ENCODE measurements at places on chromosomes 5 and 9.

DNA sequence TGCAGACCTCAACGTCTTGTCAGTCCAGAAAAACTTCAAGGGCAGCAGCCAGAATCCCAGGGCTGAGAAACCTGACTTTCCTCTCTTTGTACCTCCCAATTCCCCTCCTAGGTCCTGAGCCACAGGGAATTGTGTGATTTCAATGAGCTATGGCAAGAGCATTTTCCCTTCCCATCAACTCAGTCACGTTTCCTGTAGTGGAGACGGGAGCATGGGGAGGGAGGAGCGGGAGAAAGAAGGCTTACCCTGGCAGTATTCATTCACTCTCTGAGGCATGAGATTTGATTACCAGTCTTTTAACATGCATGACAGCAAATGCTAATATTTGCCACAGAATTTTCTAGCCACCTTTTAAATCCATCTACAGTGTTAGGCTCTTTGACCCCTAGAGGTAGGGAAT is 109.4 kb upstream of the TBCA start:
- no peak for DNase-seq

DNA sequence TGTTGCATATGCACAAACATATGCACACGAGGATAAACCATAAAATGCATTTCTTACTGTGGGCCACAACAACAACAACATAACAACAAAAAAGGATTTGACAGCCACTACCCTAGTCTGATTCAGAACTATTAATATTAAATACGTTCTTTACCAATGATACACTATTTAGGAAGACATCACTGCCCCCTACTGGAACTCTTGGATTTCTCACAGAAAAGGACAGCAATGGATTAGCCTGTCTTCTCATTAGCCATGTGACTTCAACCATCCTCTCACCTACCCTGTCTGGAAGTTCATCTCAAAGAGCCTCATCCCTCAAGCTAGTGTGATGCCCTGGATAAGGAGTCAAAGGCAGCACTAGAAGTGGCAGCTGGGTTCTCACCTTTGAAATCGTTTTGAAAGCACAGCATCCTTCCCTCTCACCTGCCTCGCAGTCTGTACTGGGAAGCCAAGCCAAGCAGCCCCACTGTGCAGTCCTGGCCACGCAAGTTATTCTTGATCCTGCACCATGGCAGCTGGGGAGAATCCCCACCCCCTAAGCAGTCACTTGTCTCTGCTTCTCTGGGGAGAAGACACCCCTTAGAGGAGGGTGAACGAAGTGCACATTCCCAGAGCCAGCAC is 64.6 kb downstream of the SH3TC2 start:
- DNase-seq, result no peak

GRCh38 chr9:28584542-28584941 is 1011.3 kb upstream of the C9orf72 start:
- DNase-seq, result no peak

- no peak for DNase-seq
These were observed 227.8 kb downstream of the NSG2 start for GRCh38 chr5:174273325-174273724.

DNA sequence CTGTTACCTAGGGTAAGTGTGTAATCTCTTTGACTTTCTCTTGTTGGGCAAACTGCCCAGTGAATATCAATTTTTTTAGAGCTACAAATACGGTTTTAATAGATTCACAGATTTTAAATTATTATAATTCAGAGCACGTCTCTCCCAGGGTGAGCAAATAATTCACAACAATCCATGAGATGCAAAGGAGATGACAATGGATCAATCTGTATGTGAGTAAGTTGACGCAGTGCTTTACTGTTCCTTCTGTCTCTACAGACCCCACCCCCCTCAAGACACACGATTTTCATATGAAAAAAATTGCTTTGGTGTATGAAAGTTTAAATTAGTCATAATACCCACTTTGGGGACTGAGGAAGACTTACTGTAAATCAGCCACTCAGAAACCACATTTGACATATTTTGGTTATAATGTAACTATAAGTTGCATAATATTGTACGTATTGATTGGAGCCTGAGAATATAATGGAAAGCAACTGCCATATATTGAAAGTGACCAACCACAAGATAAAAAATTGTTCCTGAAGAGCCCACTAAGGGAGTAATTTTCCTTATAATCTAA is 201.7 kb downstream of the BNC2 start:
- DNase-seq, result no peak

DNA sequence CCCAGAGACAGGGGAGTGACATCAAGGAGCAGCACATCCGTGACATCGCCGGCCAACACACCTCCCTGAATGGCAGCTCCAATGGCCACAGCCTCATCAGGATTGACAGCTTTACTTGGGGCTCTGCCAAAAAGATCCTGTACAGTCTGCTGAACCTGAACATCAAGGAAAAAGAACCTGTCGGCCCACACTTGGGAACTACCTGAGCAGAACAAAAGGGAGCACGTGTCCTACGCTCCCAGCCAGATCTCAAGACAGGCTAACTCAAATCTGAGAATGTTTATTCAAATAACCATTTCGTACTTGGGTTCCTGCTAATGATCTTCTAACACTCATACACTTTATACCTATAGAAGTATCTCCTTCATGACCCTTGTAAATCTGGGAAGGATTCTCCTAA is 15.3 kb downstream of the HSPA9 start:
- DNase-seq, result no peak

GRCh38 chr5:180786531-180787398 is 15.8 kb downstream of the MGAT1 start:
- DNase-seq, result peak; percentile 63

GRCh38 chr5:176389135-176390123 is 878 bp downstream of the HIGD2A start:
- DNase-seq, result no peak

DNA sequence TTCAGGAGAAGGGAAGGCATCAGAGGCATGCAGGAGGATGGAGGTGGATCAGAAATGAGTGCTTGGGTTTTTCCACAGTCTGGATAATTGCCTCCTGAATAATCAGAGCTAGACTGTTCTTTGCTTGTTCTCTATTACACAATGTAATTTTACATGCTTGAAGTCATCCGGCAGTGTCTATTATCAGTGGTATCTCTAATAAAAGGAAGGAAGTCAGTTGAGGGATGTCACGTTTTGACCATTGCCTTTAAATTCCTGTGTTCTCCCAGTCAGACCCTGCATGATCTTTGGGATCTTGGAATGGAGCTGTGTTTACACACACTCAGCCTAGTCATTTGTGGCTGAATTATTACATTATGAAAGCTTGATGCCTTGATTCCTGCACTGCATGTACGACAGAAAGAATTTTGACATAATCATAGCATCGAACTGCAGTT is 91.0 kb downstream of the PDE8B start:
- no peak for DNase-seq

DNA sequence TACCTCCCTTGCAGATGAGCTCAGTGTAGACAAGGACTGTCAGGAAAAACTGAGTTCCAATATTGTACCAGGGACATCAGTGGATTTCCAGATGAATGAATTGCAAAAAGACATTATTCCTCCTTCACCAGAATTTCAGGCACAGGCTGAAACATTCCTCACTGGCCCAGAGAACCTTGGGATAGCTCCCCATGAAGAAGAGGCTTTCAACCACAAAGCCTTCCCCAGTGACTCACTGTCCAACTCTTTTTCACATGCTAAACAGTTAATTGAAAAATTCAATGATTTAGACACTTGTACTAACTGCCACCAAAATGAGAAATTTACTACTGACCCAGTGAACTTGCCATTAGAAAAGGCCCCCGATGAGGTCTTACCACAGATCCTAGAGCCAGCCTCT is 144.5 kb downstream of the UNC13B start:
- no peak for DNase-seq

- DNase-seq, result no peak
These were observed 99.8 kb upstream of the SSBP2 start for GRCh38 chr5:81850501-81851357.

GRCh38 chr9:108696156-108696555 is 159.6 kb downstream of the ACTL7B start:
- no peak for DNase-seq

- DNase-seq, result no peak
These were observed 54.7 kb downstream of the SECISBP2 start for GRCh38 chr9:89372979-89373378.

DNA sequence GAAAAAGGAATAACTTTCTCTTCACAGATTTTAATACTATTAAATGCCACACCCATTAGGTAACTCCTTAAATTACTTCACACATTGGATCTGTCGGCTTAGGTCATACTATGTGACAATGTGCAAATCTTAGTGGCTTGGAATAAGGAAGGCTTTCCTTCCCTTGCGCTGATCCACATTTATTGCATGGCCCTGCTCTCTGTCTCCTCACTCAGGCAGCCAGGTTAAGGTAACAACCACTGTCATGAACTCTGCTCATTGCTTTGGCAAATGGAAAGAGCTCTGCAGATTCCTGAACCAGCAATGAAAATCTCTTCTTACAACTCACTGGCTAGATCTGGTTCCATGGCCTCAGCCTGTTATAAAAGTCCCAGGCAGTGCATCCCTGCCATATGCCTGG is 121.9 kb upstream of the NFIB start:
- no peak for DNase-seq

DNA sequence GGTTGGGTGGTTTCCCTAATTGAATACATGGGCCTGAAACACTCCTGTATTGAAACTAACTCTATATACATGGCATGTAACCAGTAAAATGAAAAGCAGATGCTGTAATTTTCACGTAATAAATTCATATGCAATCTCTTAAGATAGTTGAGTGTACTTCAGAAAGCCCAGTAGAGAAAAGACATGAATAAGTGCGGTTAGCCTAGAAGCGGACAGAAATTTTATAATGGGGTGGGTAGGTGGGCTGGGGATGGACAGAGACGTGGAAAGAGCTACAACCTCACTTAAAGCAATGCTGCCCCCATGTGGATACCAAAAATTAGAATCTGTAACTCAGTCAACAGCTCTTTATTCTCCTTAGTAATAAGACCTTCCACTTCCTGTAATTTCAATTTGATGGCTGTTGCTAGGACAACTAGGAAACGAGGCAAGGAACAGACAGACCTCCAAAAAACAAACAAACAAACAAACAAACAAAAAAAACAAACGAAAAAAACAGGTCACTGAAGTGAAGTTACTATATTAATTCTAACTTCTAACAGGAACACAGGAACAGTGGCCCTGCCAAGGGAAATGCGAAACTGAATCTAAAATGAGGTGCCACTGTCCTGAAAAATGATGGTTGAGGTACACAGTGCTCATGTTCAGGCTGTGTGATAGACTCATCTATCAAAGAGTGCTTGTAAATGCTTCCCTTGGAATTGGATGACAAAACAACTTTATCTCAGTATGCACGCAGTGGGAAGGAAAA is 103.4 kb upstream of the GNA14 start:
- no peak for DNase-seq

DNA sequence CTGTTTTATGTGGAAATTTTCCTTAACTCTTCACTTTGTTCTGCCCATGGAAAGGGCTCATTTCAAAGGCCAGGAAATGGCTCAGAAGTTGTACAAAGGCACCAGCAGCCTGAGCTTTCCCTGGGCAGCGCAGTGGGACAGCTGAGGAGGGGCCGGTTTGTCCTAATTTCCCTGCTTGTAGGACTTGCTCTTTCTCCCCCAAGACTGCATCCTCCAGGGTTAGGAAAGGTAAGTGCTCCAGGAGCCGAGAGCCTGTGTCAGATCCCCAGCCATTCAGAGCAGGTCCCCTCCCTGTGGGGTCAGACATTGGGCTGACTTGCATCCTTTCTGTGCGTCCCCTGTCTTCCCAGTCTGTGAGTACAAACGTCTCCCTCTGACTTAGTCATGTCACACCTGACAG is 43.5 kb downstream of the AGXT2 start:
- DNase-seq, result no peak

- no peak for DNase-seq
These were observed 1.2 kb downstream of the CKMT2 start for GRCh38 chr5:81234299-81234698.

DNA sequence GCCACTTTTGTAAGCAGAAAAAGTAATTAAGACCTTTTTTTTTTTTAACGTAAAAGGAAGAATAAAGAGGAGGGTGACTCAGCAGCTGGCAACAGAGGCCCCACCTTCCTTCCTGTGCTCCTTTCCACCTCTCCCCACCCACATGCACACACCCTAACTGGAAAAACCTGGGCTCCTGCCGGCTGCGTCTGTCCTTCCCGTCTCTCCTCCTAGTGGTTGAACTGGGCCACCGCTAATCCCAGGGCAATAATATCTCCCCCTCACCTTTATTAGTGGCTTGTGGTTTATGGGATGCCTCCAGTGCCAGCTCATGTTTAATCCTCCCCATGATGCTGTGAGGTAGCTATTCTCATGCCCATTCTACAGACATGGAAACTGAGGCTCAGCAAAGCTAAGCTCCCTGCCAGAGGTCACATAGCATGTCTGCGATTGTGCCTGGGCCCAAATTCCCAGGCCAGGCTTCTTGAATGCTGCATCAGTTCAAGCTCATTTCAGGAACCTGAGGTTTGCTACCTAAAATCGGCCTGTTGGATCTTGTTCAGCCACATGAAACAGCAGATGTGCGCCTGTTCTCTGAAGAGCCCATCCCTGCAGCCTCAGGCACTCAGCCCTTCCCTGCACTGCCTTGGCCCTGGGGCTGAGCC is 60.9 kb upstream of the IL17B start:
- DNase-seq, result peak; percentile 98

DNA sequence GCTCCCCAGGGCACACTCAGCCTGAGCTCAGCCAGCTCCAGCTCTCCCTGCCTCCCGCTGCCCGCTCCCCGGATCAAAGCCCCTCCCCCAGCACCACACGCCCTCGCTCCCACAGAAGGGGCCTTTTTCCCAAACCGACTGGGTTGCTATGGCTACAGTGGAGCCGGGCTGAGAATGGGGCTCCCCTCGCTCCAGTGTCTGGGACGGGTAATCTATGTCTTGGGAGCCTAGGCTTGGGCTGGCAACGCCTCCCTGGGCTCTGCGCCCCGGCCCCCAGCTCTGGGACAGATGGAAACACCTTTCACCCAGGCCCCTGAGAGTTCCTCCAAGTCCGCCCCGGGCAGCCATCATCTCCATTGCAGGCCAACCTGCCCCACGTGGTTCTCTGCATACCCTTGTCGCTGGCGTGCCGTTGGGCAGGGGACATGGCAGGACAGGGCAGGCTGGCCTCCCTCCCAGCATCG is 29.6 kb downstream of the NOTCH1 start:
- DNase-seq, result no peak

- DNase-seq, result no peak
These were observed 91.1 kb downstream of the NRG2 start for GRCh38 chr5:139951983-139952382.

All from RWPE2 (cell line).